ENCODE measurements at places on chromosomes 7 and 10. TPM values are rescaled to one million over a fixed set of nuclear protein-coding genes. Genes with fewer than 3 reads are reported as not detected.

The SFR1 gene
- 10.9 TPM for total RNA-seq

The MYOZ1 gene
- total RNA-seq: not detected

The TMEM139 gene
- not detected for total RNA-seq

The LBX1 gene
- total RNA-seq: not detected

The EPO gene
- not detected for total RNA-seq

The HOXA10 gene
- total RNA-seq: under 0.01 TPM

The EPHA1 gene
- total RNA-seq: not detected

The FGL2 gene
- not detected for total RNA-seq

The WDFY4 gene
- total RNA-seq: not detected

The GNGT1 gene
- total RNA-seq: not detected

All from melanocyte of skin (primary cell).